ENCODE measurements at places on chromosomes 1 and 21.

- peak; percentile 70 for DNase-seq
These were observed 4.5 kb upstream of the DDR2 start for GRCh38 chr1:162627662-162628296.

- no peak for DNase-seq
These were observed 37.0 kb downstream of the DPYD start for GRCh38 chr1:97883823-97884222.

- DNase-seq = no peak
These were observed 81.3 kb downstream of the CDC14A start for GRCh38 chr1:100433563-100433962.

DNA sequence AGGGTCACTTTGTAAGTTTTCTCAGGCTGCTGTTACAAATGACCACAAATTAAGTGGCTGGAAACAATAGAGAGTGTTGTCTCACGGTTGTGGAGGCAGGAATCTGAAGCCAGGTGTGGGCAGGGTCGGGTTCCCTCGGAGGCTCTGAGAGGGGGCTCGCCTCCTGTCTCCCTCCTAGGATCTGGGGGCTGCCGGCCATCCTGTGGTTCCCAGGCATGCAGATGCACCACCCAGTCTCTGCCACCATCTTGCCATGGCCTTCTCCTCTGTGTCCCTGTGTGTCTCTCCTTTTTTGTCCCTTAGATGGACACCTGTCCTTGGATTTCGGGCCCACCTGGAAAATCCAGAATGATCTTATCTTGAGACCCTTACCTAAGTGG, 4.8 kb downstream of the TP73 start:
- DNase-seq = no peak

DNA sequence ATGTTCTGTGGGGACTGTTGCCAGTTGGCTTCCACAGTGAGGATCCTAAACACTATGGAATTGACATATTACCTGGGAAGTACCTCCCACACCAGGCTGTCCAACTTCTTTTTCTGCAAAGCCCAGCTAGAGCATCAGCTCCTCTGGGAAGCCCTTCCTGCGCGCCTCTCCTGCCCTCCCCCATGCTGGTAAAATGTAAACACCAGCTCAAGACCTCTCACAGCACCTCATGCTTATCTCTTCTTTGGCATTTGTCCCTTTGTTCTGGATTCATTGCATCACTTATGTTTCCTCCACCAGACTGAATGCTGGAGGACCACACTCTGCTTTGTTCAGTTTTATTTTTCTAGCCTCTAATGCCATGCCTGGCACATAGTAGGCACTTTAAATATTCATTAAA, 172.1 kb downstream of the HHAT start:
- DNase-seq = no peak

DNA sequence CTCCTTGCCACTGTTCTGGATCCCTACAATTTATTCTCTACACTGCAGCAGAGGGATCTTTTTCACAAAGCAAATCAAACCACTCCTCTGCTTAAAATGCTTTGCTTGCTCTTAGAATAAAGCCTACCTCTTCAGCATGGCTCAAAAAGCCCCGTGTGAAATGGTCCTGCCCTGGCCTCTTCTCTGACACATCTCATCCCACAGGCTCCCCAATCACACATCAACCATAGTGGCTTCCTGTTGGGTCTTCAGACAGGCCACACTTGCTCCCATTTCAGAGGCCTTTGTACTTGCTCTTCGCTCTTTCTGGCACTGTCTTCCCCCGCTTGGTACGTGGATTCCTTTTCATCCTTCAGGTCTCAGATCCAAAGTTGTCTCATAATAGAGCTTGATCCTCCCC, 44.3 kb upstream of the PLXNA2 start:
- DNase-seq = no peak

DNA sequence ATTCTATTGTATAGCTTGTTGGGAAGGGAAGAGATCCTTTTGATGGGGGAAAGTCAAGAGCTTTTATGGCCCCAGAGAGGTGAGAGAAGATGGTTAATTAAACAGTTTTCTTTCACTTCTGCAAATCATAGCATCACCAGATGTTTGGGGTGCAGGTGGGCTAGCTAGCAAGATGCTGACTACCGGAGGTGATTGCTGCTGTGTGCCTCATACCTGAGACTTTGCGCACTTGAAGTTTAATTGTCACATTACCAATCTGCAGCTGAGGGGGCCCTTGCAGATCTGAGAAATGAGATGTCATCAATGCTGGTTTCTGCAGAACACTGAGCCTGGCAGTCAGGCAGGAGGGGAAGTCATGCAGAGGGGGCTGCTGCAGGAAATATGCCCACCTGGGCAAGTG, 73.9 kb downstream of the SNRPE start:
- DNase-seq = no peak

DNA sequence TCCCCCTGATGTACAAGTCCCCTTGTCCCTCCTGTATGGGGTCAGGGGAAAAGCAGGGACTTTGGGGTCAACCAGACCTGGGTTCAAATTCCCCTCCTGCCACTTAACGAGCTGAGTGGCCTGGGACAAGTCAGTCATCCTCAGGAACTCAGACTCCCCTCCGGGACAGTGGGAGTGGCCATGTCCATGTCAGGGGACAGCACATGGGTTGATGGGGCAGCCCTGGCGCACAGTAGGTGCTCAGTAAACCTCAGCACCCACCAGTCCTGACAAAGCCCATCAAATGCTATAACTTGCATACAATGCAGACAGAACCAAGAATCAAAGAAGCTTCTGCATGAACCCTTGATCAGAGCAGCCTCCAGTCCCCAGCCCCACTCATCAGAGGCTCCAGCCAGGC, 30.0 kb downstream of the MATN1 start:
- DNase-seq = no peak

DNA sequence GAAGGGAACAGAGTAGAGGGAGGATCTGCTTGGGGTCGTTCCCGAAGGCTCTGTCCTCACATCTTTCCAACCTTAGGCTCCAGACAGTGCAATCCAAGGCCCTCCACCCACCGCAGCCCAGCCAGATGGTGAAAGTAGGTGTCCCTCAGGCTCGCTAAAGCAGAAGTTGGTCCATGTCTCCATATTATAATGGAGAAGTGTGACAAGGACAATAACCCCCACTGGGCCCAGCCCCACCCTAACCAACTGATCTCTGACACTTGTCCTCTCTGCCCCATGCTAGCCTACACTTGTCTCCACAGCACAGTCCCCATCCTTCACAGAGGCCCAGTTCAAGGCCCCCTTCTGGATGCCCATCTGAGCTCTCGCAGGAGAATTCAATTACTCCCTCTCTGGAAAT, 48.7 kb downstream of the DMAP1 start:
- DNase-seq = no peak

DNA sequence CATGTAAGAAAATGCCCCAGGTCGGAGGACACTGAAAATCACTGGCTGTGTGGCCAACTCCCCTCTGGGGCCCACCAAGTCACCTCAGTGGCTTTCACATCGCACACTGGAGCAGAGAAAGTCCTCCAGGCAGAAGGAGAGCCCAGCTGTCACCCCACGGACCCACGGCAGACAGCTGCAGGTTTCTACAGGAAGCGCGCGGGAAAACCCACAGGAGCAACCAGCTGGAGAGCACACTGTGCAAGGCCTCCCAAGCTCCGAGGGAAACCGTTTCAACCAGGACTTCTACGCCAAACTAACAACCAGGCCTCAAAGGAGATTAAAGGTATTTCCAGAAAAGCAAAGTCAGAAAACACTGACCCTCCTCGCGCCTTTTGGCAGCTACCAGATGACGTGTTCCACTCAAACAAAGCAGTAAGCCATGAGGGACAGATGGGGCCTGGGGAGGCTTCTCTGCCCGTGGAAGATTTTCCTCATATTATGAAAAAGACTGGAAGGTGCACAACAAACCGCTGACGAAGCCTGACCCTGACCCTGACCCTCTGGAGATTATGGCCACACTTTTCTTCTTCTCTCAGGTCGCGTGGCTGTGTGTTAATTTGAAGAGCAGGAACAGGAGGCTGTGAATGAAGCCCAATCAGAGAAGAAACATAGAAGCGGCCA, 21.0 kb downstream of the WDR4 start:
- DNase-seq = no peak

- no peak for DNase-seq
These were observed 20.9 kb downstream of the EPHX1 start for GRCh38 chr1:225830841-225831240.

GRCh38 chr1:233144434-233144833, 151.1 kb downstream of the PCNX2 start:
- DNase-seq = no peak

DNA sequence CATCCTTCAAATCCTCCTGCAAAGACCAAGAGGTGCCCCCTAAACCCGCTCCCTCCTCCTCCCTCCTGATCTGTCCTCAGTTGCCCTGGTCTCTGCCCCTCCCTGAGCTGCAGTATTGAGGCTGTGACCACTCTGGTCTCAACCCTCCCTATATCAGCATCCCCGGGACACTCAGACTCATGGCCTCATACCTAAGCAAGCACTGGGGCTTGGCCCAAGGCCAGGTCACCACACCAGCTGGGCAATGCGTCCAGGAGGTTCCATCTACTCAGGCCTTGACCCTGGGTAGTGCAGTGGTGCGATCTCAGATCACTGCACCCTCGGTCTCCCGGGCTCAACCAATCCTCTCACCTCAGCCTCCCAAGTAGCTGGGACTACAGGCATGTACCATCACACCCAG, 9.8 kb downstream of the KIF17 start:
- DNase-seq = no peak

GRCh38 chr1:228850141-228851100, 115.1 kb downstream of the RHOU start:
- no peak for DNase-seq

DNA sequence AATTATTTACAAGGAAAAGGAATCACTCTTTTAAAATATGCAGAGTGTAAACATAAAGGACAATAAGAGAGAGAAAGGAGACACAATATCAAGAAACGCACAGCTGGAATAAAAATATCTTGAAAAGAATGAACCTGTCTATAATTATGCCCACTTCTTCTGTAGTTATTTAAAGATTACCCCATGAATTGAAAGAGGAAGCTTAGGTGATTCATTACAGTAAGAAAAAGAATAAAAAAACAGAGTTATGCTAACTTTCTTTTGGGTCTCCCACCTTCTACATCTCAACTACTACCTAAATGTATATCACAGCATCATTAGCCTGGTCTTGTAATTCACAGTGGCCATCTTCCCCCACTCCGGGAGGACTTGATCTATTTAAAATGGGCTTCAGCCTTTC, 182.1 kb downstream of the MRPL39 start:
- DNase-seq = no peak

- DNase-seq = peak; percentile 57
These were observed 38.2 kb downstream of the H3-3A start for GRCh38 chr1:226100436-226101391.

GRCh38 chr1:25616987-25617624, 515 bp downstream of the MAN1C1 start:
- no peak for DNase-seq

DNA sequence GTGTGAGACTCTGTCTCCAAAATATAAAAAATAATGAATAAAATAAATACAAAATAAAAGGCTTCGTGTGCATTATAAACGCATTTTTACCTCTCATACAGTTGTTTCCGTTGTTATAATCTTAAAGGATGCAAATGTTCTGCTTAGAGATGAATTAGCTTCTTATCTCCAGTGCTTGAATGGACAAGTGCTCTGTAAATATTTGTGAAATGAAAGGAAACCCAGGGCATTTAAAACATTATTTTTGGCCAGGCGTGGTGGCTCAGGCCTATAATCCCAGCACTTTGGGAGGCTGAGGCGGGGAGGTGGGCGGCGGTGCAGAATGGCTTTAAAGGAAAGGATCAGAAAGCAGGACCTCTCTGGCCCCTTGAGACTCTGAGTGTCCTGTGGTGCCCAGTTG, 94.5 kb downstream of the HUNK start:
- DNase-seq = no peak

DNA sequence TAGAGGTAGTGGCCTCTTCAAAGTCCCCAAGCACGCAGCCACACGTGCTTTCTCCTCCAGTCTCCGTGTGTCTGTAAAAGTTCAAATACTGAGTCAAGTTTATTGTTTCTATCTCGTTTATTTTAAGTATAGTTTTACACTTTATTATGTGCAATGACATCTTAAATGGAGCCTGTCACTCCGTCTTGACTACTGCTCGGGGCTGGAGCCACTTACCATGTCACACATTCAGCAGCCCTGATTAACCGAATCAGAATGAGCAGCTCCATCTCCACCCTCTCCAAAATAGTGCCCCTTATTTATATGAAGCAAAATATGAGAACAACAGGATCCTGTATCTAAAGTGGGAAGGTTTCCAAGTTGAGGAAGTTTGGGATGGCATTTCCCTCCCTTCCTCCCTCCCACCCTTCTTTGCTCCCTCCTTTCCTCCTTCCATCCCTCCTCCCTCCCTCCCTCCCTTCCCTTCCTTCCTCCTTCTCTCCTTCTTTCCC, 201.0 kb downstream of the PBX1 start:
- DNase-seq = no peak

DNA sequence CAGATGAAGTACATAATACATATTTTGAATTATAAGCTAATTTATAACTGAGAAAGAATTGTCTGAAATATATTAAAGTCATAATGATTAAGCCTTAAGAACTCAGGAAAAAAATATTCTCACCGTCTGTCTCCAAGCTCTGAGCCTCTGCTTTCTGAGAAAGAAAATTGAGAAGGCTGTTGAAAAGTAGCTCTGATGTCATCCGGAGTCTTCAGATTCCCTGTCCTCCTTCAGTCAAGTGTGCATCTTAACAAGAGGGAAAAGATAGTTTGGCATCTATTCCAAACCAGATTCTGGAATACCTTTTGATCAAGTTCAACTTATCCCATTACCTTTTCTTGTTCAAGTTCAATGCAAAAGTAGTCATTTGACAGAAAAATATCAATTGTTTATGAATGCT, 50.6 kb downstream of the NRIP1 start:
- no peak for DNase-seq

GRCh38 chr1:111654839-111655238, 35.2 kb downstream of the RAP1A start:
- DNase-seq = no peak

- no peak for DNase-seq
These were observed 251.9 kb upstream of the DAB1 start for GRCh38 chr1:57675776-57676175.

- peak; percentile 20 for DNase-seq
These were observed 1.6 kb upstream of the KCND3 start for GRCh38 chr1:111990878-111991718.

DNA sequence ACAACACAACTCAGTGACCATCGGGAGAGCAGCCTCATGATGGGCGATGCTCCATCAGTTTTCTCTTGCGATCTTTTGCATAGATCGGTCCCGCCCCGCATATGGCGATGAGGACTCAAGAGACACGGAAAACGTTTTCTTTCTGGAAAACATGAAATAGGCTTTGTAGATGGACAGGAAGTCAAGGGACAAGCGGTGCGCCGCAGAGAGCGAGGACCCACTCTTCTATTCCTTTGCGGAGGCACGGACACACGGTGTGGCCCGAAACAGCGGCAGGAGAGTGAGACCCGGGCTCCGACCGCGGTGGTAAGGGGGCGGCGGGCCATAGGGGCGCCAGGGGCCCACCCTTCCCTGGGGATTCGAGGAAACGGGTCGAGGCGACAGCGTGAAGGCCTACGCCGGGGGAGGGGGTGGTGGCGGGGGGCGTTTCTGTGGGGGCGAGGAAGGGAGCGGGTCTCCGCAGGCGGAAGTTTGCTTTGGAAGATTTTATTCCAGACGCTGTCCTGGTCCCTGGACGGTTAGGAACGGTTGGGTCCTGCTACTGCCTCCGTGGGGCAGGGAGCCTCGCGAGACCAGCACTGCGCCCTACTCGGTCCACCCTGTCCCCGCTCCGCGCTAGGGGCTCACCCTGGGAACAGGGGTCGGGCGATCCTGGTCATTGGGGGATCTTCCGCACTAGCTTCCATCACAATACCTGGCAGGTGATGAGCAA, 796 bp upstream of the TDRKH start:
- no peak for DNase-seq

GRCh38 chr1:225449261-225449660, 21.4 kb upstream of the LBR start:
- DNase-seq = no peak
